ENCODE measurements at places on chromosomes 2 and 18. TPM values are rescaled to one million over a fixed set of nuclear protein-coding genes. Genes with fewer than 3 reads are reported as not detected.

ASXL3 gene
- polyA plus RNA-seq = 0.07 TPM

TDRD15 gene
- polyA plus RNA-seq = not detected

CCNYL1 gene
- 15.2 TPM for polyA plus RNA-seq

DNA sequence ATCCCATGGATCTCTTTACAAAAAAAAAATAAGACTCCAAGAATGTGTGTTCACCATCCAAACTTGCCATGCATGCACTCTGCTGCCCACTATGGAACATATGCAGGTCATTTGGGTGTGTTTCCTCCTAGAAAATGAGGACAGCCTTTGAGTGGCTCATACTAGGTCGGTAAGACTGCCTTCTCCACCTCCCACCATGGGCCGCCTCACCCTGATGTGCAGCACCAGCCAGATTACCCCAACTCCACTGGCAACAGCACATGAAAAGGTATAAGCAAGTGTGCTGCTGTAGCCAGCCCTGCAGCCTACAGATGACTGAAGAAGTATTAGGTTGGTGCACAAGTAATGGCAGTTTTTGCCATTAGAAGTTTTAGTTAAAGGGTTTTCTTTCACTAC lies 214.2 kb downstream of the ATAD2B start:
- no peak for DNase-seq

DNA sequence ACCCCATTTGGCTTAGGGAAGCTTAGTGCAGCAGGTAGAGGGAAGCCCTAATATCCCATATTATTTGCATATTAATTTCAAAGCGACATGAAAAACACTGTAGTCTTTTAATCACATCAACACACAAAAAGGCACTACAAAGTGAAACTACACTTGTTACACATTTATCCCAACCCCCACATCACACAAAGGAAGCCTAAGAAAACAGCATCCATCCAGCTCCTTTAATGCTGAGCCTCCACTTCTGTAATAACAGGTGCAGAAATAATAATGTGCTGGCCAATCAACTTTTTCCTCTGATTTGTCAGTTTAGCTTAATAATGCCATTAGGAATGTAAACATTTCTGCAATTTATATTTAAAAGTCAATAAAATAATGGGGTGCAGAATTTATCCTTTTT lies 274.0 kb downstream of the TCF4 start:
- no peak for DNase-seq

DNA sequence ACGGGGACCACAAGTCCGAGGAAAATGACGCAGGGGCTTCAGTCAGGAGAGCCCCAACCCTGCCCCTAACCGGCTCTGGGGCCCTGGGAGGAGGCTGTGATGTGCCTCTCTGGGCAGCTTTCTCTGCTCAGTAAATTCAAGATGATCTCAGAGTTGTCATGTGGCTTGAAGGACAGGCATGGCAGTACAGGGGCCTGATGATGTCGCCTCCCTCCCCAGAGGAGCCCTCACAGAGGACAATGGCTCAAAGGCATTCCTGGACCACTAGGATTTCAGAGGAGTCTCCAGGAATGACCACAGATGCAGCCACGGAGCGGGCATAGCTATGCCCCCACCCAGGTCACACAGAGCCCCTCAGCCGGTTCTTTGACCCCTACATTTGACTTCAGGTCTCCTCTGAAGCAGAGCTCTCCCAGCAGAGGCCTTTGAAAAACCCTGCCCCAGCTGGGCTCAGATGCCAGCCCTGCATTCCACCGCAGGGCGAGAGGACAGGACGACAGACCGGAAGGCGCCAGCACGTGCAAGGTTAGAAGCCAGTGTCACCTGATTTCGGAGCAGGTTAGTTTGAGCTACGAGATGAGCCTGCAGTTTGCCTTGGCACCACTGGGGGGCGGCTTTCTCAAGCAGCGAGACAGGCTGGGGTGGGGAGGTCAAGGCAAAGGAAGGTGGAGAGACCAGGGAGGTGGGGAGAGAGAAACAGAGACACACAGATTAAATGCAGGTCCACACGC lies 39.2 kb downstream of the BIN1 start:
- peak; percentile 55 for DNase-seq

GRCh38 chr2:80489717-80490116 lies 185.2 kb upstream of the LRRTM1 start:
- peak; percentile 34 for DNase-seq

- DNase-seq = no peak
These were observed 27.5 kb upstream of the MCFD2 start for GRCh38 chr2:46942891-46943626.
